ENCODE measurements at places on chromosomes 1 and 21. TPM values are rescaled to one million over a fixed set of nuclear protein-coding genes. Genes with fewer than 3 reads are reported as not detected.

DNA sequence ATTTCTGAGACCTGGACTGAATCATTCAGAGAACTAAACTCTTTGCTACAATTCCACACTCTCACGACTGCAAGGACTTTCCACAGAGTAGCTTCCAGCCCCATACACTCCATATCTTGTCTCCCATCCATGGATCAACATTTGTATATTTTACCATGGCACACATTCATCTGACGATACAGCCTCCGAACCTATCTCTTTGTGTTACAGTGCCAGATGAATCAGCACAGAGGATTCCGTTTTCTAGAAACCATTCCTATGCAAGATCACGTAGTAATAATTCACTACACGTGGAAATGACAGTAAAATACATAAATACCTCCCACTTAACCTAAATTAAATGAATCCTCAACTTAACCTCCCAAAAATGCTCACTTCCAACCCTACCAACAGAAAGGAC is 110.0 kb upstream of the PRDX6 start:
- DNase-seq = no peak

Gene SELL
- total RNA-seq = not detected

- peak; percentile 23 for DNase-seq
Observed at GRCh38 chr1:46114925-46115603, 17.4 kb downstream of the PIK3R3 start.

Gene CYP2J2
- total RNA-seq = not detected

GRCh38 chr1:185108321-185108720 is 48.4 kb downstream of the TRMT1L start:
- peak; percentile 46 for DNase-seq

GRCh38 chr1:197471248-197471985 is 203.4 kb downstream of the CRB1 start:
- no peak for DNase-seq

DNA sequence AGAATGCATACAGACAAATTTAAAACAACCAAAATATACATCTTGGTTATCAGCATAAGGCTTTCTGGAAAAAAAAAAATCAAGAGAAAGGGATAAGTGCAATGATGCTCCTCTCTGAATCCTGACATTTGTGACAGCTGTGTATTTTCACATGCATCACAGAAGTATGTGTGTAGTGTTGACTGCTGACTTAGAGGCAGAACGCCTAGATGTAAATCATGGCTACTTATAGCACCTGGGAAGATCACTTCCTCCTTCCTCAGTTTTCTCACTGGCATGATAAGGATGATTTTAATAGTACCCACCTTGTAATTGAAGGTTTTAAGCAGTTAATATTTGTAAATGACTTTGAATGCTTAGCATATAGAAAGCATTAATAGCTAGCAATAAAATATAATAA is 112.5 kb downstream of the MRPL39 start:
- no peak for DNase-seq

- no peak for DNase-seq
Observed at GRCh38 chr1:212542761-212543187, 65.8 kb upstream of the ATF3 start.

GRCh38 chr1:31122741-31123140 is 57.2 kb upstream of the PUM1 start:
- DNase-seq = peak; percentile 18

Gene ATP8B2
- 203 TPM for total RNA-seq

- peak; percentile 74 for DNase-seq
Observed at GRCh38 chr1:24391882-24392603, 21.5 kb downstream of the STPG1 start.

- DNase-seq = no peak
Observed at GRCh38 chr1:238111516-238111915, 220.8 kb upstream of the ZP4 start.

DNA sequence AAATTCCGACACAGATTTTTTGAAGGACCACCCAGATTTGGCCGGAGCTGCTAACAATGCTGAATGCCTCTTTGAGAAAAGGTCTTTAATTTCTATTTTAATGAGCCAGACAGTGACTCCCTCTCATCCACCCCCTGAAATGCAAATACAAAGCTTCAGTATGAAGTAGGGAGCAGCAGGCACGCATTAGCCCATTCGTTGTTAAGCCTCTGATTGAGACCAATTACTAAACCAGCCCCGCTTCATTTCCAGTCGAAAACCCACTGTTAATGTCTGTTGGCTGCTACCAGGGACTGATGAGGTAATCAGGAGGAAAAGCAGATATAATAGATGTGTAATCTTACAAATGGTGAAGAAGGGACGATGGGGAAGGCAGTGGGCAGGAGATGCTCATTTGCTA is 4.8 kb upstream of the C8A start:
- no peak for DNase-seq

DNA sequence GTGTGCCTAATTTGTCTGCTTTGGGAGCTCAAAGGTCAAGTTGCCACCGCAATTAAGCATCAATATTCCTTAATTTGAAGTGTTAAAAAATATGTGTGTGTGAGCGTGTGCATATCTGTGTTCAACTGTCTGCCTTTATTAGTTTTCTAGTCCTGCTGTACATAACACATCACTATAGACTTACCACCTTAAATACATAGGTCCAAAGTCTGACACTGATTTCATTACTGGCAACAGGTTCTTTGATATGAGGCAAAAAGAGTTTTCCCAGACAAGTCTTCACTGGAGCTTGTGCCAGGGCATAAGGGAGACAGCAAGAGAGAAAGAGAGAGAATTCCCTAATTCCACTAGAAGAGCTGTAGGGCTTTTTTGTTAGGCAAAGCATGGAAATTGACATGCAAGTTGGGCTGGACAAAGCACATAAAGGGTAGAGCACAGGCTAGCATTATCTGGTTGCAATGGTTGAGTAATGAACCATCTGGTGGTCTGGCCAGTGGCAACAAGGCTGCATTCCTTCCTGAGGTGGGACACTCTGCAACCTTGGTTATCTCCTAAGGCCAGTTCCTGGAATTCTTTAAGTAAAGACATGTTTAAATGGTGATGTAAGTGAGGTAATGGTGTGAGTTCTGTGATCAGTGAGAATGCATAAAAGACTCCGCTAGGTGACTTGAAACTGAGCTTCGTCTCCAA is 457.2 kb upstream of the ADAMTS5 start:
- DNase-seq = peak; percentile 47

- DNase-seq = no peak
Observed at GRCh38 chr21:15354516-15354915, 289.7 kb upstream of the NRIP1 start.

Gene LAMB3
- total RNA-seq = 6.8 TPM

DNA sequence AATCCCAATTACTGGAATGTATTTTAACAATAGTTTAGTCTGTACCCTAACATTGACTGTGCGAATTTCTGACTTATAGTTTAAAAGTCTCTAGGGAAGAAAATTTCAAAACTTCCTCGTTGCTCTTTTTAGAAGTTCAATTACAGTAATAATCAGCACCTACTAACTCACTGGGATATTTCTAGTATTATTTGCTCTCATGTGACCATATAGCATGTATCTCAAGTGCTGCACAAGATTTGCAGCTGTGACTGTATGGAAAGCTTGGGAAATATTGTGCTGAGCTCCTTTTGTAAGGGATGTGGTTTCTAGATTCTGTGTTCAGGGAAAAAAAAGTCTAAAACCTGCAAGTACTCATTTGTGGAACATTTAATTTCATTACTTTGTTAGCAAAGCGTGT is 153.1 kb downstream of the ST6GALNAC3 start:
- no peak for DNase-seq

DNA sequence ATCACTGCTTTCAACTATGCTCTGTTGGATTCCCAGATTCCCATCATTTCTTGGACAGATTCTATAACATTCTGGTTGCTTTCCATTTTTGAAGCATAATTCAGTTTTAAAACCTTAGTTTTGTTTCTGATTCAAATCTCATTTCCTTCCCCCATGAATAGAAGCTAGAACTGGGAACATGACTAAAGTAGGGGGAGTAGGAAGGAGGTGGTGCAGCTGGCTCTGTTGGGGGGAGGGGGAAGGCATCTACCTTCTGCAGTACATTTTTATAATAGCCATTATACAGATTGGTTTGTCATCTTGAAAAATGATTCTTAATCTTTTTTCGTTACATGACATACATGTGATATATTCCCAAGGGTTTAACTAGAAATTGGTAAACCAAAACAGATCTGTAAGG is 48.1 kb downstream of the SMG7 start:
- DNase-seq = no peak

DNA sequence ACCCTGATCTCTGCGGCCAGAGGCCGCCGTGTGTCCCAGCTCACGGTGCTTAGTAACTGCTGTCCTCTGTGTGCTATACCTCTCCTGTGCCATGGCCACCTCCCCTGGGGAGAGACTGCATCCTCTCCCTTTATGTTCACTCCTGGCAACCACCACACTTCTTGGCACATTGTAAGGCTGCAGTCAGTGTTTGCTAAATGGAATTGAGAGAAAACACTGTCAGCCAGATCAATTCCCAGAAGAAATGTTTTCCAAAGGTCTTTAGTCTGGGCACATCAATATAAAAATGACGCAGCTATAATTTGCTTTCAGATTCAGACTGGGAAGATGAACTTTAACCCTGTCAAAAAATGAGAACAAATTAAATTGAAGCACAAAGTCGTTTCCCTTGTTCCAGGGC is 96.8 kb downstream of the BEND5 start:
- DNase-seq = no peak

GRCh38 chr1:35080171-35080854 is 1.1 kb downstream of the ZMYM1 start:
- DNase-seq = no peak

DNA sequence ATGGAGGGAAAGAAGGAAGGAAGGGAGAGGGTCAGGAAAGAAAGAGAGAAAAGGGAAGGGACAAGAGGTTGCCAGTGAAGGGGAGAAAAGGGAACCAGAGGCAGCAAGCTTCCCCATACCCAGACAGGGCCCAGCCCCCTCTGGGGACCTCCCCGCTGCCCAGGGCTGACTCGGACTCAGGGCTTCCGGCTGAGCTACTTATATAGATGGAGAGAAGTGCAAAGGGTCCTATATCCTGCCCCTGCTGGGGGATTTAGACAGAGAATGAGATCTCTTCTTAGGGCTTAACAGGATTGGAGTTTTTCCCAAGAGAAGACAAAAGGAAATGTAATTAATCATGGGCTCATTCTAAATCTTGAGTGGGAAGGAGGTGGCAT is at the start of gene ETV3L:
ETV3L (minus strand) TSS at position 176 of the 377 bp plus-strand sequence. CDS start 285 bp downstream, outside the sequence.
- DNase-seq = no peak

DNA sequence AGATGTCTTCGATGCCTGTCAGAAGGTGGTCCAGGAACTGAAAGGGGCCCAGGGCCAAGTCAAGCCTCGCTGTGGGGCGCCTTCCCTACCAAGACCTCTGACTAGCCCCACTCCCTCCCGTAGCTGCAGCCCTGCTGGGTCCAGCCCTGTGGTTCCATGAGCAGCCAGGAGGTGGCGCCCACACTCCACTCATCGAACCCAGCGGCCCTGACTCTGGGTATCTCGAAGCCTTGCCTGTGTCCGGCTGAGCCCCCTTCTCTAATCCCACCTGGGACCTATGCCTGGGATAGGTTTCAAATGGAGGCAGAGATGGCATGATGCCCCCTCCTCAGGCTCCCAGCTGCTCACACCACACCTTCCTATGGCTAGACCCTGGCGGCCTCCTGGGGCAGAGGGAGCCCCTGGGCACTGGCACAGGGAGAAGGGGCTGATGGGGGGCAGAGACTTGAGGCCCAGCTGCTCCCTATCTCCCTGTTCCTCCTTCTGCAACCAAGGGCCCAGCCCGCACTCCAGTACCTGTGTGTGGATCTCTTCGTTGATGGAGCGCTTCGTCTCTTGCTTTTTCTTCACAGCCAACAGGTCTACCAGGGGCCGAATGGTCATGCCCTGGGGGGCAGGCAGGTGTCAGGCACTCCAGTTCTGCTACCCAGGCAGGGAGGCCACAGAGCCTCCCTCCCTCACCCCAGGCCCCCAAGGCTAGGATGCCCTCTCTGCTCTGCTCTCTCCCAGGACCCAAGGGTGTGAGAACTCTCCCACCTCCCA is 52.0 kb downstream of the SLC9A1 start:
- peak; percentile 72 for DNase-seq

- DNase-seq = no peak
Observed at GRCh38 chr1:42996384-42996970, 37.8 kb upstream of the SLC2A1 start.

Gene TRIM67
- total RNA-seq = not detected

DNA sequence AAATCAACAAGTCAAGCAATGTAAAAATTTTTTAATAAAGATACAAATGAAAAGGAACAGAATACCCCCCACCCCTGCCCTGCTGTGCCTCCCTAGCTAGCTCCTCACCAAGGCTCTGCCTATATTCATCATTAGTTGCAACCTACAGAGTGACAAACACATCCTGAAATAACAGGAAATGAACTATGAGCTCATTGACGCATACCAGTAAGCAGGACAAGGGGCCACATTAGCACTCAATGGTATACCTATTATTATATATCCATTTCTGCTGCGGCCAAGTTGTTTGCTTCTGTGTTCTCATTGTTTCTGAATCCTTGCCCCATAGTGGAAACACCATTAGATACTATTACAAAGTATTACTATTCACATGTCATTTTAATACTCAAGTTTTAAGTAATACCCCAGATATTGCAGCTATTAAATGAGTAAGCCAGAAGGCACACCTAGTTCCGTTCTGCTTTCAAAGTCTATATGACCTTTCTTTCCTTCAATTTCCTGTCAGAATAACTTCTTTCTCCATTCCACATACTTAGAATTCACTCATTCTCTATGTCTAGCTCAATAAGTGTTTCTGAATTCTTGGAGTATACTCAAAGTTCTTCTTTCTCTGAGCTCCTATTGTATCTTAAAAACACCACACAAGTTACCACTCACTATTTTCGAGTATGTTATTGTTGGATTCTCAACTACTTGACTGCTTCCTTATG is 1214.9 kb downstream of the PLA2G4A start:
- no peak for DNase-seq

DNA sequence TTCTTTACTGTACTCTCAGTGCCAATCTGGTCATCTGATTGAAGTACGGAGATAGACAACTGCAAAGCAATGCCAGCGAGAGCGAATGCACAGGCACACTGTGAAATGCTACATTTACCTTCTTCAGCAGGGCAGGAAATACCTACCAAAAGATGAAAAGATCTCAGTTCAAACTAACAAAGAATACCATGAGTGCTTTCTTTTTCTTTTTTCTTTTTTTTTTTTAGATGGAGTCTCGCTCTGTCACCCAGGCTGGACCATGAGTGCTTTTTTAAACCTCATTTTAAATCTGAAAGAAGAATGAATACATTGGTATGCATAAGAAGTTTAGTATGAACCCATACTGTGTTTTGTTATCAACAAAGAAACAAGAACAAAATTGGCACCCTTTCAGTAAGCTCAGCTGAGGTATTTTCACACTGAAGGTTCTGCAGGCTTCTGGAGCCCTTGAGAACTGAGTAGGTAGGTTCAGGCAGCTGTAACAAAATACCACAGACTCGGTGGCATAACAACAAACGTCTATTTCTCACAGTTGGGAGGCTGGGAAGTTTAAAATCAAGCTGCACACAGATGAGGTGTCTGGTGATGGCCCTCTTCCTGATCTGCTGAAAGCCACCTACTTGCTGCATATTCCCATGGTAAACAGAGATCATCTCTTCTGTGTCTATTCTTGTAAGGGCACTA is 1.7 kb upstream of the CHI3L2 start:
- DNase-seq = no peak

DNA sequence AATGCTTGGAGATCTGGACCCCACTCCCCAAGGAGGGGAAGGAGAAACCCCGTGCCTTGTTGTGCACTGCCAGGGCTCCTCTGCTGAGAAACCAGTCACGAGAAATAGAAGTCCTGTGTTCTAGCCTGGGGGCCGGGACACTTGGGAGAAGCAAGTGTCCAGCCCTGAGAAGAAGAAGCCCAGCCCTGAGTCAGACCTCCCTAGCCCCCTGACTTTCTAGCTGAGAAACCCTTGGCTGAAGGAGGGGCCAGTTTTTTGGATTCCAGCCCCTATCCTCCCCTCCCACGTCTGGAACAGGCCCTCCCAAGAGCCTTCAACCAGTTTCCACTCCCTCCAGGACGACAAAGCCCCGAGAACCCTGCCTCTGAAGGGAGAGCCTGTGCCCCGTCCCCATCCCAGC is 100.5 kb downstream of the NAV1 start:
- no peak for DNase-seq

All from GM23248 (cell line).